Smooth muscle cell of the brain vasculature (primary cell): ENCODE measurements at places on chromosomes 16 and 17.

GRCh38 chr16:30574678-30575077 lies 3.2 kb upstream of the ZNF688 start:
- no peak for DNase-seq

GRCh38 chr16:9808210-9808609 lies 374.0 kb downstream of the GRIN2A start:
- DNase-seq: no peak

DNA sequence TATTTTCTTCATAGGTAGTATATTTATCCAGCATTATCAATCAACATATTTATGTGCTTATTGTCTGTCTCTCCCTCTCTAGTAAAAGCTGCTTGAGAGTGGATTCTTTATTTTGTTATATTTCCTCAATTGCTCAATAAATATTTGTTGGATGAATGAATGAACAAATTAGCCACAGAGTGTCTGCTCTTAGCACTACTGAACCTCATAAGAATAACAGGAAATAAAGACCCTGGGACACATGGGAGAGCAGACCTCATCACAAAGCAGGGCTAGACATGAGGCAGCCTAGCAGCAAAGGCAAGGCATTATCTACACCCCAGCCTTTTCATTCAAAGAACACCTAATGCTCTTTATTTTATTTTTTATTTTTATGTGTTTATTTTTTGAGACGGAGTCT lies 34.9 kb upstream of the TANC2 start:
- DNase-seq: no peak

DNA sequence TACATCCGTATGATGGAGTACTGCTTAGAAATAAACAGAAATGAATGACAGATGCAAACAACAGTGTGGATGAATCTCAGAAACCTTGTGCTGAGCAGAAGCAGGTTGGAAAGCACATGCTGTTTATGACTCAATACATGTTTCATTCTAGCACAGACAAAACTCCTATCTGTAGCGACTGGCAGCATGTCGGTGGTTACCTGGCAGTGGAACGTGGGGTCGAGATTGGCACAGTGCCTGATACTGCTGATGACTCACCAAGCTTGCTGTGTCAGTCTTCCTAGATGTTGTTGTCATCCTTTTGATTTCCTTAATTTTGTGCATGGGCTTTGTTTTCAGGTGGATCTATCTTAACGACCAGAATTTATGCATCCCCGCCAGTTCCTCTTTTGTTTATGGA lies 62.1 kb downstream of the GAN start:
- no peak for DNase-seq

- peak; percentile 83 for DNase-seq
Measured at GRCh38 chr17:16419074-16419928, 3.9 kb downstream of the TRPV2 start.
